ENCODE measurements at places on chromosomes 6 and 20.
A peak's percentile ranks its signal among the peaks of the same experiment; 100 is the strongest.

DNA sequence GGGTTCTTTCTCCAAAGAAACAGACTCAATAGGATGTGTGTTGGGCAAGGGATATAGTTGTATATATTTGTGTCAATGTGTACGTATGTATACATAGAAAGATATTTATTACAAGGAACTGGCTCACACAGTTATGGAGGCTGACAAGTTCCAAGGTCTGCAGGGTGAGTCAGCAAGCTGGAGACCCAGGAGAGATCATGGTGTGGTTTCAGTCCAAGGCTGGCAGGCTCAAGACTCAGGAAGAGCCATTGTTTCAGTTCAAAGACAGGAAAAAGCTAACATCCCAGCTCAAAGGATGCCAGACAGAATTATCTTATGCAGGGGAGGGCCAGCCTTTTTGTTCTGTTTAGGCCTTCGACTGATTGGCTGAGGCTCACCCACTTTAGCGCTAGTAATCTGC lies 89.9 kb upstream of the RALGAPA2 start:
- DNase-seq = no peak

- DNase-seq = no peak
These were observed 71.4 kb upstream of the MLN start for GRCh38 chr6:33875141-33875581.

DNA sequence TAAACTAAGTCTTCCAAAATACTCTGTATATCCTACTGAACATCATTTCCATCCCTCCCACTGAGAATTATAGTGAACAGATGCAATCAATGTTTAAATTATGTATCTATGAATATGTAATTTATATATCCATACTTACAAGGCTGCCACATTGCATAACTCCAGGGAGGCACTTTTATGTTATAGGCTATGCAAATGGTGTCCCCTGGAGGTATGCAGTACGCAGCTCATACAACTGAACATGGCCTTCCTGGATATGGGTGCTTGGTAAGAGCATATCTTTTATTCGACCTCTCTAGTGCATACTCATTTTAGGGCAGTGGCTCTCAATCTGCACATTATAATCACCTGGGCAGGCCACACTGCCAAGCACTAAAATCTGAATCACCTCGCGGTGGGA lies 127.3 kb downstream of the BANF2 start:
- DNase-seq = no peak

- no peak for DNase-seq
These were observed 182.5 kb upstream of the LAMP5 start for GRCh38 chr20:9331707-9332435.

DNA sequence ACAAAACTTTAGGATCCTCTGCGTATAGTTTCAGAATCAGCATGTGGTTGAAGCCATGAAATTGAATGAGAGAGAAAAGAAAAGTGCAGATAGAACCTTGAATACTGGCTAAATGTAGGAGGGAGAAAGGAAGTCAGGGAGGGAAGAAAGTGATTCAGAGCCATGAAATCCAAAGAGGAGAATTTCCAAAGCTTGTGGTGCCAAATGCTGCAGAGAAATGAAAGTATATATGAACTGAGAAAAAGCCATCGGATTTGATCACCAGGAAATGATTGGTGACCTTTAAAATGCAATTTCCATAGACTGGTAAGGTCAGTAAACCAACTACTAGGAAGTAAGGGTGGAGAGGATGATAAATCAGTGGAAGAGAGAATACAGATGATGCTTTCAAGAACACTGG lies 142.3 kb downstream of the TFAP2A start:
- DNase-seq = no peak

- no peak for DNase-seq
These were observed 14.1 kb downstream of the UBE3D start for GRCh38 chr6:83051377-83052172.

- no peak for DNase-seq
These were observed 9.9 kb upstream of the PCIF1 start for GRCh38 chr20:45924391-45925261.

DNA sequence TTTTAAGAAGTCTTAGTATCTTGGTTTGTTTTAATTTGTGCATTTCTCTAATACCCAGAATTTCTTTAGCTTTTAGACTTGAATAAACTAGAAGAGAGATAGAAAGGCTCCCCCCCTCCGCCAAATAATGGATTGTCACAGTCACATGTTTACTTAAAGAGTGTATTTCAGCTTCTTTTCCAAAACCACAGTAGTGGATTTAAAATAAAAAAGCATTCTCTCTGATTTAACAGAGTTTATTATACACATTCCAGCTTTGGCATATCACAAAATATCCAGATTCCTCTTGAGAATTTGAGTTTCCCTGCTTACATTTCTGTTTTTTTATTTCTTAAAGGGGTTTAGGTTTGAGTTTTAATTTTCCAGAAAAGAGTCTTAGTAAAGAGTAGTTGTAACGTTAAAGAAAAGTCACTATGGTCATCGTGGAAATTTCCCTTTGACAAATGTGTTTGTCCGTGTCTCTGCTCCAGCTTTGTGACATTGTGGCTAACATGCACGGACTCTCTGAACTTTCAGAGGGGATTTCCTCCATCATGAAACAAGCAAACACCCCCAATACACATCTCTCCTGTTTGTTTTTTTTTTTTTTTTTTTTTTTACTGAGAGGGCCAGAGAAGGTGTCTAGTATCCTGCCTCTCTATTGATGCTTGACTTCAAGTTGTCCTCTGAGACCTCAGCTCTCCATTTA lies 113.5 kb upstream of the SUPT3H start:
- DNase-seq = no peak

- DNase-seq = peak; percentile 45
These were observed 38.7 kb upstream of the RIPOR2 start for GRCh38 chr6:24974182-24975171.

- no peak for DNase-seq
These were observed 98.5 kb downstream of the SLC23A2 start for GRCh38 chr20:4902788-4903187.

DNA sequence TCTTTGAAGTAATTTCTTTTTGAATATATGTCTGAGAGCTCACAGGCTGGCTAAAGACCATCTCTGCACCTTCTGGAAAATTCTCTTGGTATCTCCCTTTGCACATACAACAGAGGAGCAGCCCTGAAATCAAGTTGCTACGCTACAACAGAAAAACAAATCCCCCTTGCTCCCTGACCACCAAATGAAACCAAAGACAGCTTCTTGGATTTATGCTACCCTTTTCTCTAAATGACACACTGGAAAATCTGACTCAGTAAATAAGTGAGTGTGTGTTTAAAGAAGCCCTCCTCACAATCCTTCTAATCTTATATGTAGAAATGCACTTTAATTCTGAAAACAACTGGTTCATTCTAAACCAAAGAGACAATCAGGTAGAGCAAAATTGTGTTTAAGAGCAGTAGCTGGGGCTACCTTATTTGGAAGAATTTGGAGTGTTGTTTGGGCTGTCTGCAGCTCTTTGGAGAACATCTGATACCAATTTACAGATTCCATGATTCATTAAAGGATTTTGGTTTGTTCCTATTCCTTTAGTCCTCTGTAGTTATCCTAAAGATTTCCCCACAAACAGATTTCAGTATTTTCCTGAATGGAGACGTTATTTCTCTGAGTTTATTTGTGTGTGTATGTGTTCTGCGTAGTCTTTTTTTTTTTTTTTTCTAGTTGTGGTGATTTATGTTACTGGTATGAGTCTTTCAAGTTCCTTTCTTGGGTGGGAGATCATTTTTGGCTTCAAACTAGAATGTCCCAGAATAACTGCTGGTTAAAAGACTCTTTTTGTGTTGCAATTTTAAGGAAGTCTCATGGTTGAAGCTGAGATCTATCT lies 36.4 kb upstream of the UTRN start:
- peak; percentile 6 for DNase-seq

DNA sequence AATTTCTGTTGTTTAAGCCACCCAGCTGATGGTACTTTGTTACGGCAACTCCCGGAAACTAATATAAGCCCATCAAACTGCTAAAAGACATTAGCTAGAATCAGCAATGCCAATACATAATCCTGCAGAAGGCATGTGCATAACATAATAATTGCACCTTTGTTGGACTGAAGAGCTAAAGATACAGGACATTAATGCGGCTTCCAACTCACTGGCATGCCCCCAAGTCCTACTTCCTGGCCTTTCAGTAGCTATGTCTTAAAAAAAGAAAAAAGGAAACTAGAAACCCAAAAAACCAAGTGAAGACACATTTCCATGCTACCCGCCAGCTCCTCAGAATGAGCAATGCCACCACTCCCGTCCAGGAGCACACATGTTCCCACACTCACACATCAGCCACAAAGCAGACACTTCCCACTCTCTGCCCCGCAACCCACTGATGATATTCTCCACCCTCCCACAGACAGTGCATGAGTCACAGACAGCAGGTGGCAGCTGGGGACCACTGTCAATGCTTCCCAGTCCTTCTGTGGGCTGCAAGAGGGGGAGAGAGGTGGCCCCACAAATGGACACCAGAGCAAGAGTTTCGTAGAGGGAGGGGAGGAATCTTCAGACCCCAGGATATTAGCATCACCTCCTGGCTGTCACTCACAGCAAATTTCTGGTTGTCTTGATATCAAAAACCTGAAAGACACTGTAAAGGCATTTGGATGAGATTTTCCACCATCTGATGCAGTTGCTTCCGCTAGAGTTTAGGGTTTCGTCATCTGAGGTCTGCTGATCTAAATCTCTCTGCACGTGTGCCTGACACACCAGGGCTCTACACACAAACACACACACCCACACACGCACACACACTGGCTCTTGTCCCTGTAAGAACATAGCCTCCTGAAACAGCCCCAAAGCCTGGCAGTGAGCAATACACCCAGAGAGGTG lies 32.8 kb downstream of the GFOD1 start:
- peak; percentile 83 for DNase-seq

- DNase-seq = no peak
These were observed 68.2 kb downstream of the PXDC1 start for GRCh38 chr6:3683331-3683730.

DNA sequence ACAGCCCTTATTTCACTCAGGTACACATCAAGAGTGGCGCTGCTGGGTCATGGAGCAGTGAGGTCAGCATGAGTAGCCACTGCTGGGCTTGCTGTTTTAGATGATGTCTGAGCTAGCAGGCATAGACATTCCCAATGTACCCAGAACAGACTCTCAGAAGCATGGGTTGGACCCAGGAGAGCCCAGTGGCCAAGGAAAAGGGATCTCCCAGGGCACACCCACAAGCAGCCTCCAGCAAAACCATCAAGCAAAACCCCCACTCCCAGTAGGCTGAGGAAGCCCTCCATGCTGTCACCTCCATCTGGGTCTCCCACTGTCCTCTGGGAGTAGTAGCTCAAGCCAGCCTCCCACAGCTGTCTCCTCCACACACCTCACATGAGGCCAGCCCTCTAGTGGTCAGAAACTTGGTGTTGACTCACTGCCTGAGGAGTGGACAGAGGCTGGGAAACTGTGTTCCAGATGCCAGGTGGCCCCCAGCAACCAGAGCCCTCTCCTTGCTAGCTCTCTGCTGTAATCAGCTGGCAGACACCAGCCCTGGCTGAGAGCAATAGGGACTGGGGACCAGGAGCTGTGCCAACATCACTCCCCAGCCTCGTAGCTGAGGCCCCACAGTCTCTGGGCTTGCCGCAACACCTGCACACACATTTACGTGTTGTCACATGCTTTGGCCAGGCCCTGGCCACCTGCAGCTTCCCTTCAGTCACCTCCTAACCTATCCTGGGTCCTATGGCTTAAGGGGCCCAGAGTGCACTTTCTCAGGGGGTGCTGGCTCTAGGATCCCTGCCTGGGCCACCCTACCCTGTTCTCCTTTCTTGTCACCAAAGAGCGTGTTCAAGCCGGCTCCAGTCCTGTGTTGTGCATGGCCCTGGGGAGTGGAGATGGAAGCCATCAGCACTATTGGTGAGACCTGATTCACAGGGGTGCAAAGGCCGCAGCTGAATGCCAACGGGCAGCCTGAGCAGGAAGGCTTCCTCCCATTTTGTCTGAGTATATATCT lies 1.9 kb upstream of the AP5S1 start:
- DNase-seq = no peak

- no peak for DNase-seq
These were observed 208.1 kb upstream of the AGPAT4 start for GRCh38 chr6:161481786-161482516.

- DNase-seq = no peak
These were observed 10.7 kb downstream of the PKIB start for GRCh38 chr6:122620902-122621301.

DNA sequence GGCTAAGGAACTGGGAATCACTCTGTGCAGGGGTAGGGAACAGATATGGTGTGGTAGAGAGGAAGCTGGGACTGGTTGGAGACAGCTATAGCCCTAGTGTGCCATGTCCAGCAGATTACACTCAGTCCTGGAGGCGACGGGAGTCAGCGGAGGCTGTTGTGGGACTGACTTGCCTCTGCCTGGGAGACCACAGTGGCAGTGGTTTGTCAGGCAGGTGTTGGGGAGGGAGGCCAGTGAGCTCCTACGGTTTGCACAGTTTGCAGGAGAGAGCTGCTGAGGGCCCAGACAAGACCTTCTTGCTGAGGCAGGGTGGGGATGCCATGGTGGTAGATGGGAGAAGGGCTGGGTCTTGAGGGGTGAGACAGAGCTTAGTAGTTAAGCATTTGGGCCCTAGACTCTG lies 4.9 kb downstream of the PLCG1 start:
- DNase-seq = no peak

DNA sequence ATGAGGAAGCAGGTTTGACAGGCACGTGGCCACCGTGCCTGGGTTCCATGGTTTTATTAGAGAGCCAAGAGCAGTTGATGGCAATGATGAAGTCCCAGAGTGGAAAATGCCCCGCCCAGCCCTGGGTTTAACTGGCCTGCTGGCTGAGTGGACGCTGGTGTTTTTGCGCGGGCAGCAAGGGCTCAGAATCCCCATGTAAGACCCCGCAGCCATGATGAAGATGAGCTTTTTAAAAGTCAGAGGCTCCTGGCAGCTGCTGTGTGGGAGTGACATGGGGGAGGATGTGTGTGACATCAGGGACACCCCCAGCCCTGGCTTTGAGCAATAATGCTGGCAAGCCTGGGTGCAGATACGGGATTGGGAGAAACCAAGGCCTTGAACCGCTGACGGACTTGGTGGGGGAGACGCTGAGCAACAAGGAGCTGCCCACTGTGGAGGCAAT lies 33.0 kb upstream of the SLCO4A1 start:
- DNase-seq = no peak
